Retina (tissue), 1 donor: ENCODE measurements at places on chromosomes 3 and 15.

GRCh38 chr3:56303487-56303886 lies 164.8 kb downstream of the ERC2 start:
- DNase-seq, result peak; percentile 74

DNA sequence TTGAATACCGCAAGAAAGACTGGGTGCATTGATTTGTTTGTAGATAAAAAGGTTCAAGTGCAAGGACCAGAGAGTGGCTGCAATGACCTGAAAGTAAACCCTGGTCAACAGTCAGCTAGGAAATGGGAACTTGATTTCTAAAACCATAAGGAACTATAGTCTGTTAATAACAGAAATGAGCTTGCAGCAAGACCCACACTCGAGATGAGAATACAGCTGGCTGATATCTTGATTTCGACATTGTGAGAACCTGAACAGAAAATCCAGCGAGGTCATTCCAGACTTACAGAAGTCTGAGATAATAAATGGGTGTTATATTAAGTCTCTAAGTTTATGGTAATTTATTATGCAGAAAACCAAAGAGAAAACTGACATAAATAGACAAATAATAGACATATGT lies 177.3 kb downstream of the NFKBIZ start:
- DNase-seq, result no peak

GRCh38 chr3:1830851-1831250 lies 267.8 kb upstream of the CNTN4 start:
- DNase-seq, result no peak

DNA sequence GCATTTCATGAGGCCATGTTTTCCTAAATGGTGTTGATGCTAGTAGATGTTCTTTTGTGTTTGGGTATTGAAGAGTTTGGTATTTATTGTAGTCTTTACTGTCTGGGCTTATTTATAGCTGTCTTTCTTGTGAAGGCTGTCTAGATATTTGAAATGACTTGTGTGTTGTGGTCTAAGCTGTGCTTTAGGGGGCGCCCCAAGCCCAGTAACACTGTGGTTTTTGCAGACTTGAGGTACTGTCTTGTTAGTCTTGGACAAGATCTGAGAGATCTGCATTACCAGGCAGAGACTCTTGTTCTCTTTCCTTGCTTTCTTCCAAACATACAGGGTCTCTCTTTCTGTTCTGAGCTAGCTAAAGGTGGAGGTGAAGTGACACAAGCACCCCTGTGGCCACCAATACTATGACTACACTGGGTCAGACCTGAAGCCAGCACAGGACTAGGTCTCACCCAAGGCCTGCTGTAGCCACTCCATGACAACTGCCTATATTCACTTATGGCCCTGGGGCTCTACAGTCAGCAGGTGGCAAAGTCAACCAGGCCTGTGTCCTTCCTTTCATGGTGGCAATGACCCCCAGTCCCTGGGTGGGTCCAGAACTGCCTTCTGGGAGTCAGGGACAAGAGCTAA lies 152.1 kb upstream of the TBC1D5 start:
- no peak for DNase-seq

- DNase-seq, result peak; percentile 44
Observed at GRCh38 chr15:77186594-77187011, 115.7 kb upstream of the TSPAN3 start.

- DNase-seq, result no peak
Observed at GRCh38 chr3:64974401-64974800, 286.6 kb upstream of the ADAMTS9 start.

DNA sequence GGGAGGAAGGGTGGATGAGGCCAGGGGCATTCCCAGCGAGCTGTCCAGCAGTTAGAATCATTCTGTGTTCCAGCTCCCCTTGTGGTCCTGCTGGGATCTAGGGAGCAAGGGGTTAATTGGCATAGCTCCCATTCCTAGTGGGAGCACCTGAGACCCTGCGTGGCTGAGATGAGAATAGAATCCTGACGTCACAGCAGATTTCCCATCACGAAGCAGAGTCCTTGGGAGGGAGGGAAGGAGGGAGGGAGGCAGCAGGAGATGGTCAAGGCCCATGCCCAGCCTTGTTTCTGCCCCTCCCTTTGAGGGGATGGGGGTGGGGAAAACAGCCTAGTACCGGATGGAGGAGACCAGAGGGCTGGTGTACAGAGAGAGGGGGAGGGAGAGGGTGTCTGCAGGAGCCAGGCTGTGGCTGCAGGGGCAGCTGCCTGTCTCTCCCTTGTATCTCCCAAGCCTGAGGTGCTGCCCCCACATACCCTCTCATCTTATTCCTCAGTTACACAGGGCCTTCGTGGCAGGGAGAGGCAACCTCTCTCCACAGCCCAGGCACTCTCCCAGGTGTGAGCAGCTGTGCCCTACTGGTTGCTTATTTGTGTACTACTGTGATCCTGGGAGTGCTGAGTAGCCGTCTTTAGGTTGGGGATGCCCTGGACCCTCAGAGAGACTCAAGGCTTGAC lies 5.4 kb downstream of the TYRO3 start:
- peak; percentile 52 for DNase-seq

DNA sequence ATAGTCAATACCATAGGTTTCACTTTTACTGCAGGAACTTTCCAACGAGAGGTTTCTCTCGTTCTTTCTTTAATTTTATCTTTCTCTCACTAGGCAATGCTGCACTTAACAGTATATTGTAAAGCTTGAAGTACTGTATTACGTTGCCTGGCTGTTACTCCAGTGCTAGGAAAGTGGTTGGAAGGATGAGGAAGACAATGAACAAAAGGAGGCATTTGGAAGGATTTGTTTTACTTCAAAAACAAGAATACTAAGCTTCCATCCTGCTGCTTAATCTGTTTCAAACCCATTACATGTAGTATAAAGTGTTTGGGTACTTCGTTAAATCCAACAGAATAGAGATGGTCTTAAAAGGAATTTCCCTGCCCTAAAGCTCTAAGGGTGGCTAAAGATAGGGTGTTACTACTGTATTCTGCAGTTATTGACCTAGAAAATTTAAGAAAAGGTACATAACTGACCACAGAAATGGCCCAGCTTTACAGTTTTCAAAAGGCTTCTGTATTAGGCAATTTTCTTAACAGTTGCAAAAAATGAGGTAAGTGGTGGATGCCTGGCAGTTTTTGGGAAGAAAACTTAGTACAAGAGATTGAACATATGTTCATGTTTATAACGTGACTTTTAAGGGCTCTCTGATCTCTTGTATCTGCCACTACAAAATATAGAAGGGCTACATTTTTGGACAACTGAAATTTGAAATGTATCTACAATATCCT lies 785 bp upstream of the IFT57 start:
- no peak for DNase-seq

DNA sequence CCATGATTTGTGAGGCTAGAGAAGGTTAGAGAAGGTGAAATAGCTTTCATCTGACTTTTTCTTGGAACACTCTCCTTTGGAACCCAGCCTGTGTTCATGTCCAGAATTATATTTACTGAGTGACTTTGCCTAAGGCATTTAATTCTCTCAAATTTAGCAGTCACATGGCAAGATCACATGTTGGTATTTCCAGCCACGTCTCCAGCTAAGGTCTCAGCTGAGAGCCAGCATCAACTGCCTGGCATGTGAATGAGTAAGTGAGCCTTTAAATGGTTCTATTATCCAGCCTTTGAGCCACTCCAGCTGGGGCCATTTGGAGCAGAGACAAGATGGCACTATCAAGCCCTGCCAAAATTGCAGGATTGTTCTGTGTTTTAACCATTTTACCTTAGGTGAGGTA lies 130.2 kb upstream of the SGO1 start:
- no peak for DNase-seq

DNA sequence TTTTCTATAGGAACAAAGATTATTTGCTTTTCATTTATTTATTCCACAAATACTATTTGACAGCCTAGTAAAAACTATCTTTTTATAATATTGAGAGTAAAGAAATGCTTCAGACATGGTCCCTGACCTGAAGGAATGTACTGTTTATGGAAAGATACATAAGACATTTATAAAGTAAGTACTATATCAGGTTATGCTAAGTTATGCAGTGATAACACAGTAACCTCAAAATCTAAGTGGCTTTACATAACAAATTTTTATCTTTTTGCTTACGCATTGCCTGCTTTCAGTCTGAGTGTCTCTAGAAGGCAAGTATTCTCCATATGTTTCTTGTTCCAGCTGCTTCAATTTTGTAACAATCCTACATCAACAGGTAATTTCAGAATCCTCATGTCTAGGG lies 694.0 kb downstream of the SQOR start:
- no peak for DNase-seq

DNA sequence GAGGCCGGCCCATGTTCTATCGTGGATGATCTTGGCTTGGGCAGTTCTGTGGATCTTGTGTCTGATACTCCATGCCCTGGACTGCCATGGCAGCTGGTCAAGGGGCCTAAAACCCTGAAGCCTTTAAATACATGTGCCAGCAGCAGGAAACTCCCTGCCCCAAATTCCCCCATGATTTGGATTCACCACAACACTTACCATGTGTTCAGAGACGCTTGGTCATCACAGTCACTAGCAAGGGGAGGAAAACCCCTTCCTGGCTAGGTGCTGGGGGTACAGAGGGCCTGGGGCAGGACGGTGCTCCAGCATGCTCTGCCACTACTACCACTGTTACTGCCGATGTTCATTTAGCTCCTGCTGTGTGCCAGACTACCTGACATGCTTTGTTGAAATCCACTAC lies 94.4 kb downstream of the DNAJB8 start:
- no peak for DNase-seq

- DNase-seq, result no peak
Observed at GRCh38 chr3:145243875-145244274, 917.1 kb downstream of the PLOD2 start.
